Activated T-helper 2 cell treated with anti-CD3 and anti-CD28 coated beads, Interferon-gamma antibody, Interleukin-2, Interleukin-4, amounts not matched to agents 10 μg/mL and 5 μg/mL and 100 μg/mL, durations not matched to agents 14 hours and 24 hours and 36 hours (primary cell): ENCODE measurements at places on chromosomes 2 and 18. TPM values are rescaled to one million over a fixed set of nuclear protein-coding genes. Genes with fewer than 3 reads are reported as not detected.

DNA sequence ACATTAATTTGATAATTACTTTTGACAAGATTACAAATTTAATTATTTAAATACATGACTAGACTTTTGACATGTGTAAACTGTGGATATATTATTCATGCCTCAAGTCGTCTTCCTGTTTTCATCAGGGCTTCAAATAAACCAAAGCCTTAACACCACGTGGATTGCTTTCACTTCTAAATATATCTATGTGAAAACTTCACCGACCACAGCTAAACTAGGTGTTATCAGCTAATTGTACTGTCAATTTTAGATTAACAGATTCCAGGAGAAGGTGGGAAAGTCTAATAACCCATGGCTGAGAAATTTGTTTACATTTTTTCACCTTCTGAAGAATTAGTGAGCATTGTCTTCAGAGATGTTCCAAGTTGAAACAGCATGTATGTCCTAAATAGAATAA lies 494.7 kb upstream of the FAM98A start:
- DNase-seq, result no peak

GRCh38 chr18:58046093-58046793 lies 2.2 kb downstream of the NEDD4L start:
- no peak for DNase-seq

- no peak for DNase-seq
These were observed 32.9 kb downstream of the HS1BP3 start for GRCh38 chr2:20617892-20618467.

DNA sequence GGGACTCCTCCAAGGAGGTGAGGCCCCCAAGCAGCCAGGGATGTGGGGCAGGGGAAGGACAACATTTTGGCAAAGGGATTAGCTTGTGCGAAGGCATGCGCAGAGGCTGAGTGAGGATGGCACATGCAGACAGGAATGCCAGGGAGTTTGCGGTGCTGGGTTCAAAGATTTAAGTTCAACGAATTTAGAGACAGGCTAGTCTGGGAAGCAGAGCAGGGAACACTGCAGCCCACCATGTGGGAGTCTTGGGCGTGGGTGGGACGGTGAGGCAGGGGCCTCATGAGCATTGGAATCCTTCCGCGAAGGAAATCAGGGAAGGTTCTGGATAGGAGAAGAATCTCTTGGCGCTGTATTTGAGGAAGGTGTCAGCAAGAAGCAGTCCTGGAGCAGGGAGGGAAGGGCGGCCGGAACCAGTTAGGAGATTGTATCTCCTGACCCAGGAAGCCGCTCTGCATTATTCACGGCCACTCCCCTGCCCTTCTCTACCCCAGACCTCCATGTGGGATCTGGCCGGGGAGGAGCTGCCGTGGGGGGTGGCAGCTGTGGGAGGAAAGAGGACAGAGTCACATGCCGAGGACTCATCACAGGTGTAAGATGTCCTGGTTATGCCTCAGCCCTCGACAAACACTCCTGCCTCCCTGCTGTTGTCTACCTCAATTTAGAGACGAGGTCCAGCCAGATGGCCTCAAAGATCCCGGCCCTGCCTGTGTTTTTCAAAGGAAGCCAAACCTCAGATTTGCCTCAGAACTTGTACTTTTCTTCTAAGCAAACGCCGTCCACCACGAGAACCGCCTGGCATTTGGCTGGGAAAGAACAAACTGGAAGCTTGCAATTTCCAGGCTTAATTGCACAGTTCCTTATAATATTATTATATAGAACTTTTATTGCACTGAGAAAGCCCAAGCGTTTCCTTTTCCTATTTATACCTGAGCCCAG lies 123.7 kb upstream of the SMAD2 start:
- no peak for DNase-seq

GRCh38 chr2:69608109-69608508 lies 35.4 kb downstream of the AAK1 start:
- no peak for DNase-seq

DNA sequence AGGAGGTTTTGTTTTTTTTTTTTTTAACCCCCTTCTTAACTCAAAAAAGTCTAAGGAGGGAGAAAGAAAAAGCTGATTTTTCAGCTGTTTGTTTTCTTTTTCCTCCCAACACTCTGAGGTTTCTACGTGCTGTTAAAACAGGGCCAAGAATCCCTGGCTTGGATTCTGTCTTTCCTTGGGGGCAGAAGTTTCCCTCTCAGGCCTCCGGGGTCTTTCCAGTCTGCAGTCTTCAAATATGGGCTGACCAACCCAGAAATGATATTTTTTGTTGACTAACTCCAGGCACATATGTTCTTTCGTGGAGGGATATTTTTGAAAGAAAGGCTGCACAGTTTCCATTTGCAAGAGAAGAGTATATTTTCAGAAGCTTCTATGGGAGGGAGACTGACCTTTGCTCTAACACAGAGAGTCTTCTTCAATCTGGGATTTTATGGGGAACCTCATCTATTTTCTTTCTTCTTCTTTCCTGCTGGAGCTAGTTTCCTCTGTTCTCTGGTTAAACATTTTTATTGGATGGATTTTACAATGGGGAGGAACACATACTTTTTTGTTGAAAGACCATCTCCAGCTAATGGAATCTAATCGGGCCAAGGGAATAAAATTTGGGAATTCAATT lies 93.3 kb upstream of the SPRED2 start:
- DNase-seq, result no peak

GRCh38 chr2:197168705-197169104 lies 141.9 kb downstream of the ANKRD44 start:
- peak; percentile 46 for DNase-seq

GRCh38 chr18:8537400-8537799 lies 71.8 kb upstream of the RAB12 start:
- no peak for DNase-seq

DNA sequence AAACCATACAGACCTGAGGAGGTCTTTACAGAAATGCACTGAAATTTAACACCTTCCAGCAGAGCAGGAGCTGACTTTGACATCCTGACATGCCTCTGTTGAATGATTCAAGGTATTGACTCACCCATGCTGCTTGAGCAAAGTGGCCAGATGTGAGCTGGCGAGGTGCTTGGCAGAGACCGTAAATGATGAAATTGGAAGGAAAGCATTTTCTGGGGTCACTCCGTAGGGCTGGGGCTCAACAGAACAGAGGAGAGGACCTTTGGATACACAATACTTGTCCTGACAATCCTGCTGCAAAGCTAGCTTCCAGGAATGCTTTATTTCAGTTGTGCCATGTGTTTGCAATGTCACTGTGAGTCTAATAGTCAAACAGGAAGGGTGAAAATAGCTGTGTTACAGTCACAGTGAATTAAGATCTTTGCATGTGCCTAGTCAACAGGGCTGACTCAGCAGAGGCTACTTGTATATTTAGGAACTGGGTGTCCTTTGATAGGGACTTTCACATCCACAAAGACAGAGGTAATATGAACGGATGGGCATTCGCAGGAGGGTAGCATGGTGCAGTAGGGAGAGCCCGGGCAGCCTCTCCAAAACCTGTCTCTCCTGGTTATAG lies 31.6 kb upstream of the NCK2 start:
- DNase-seq, result no peak

GRCh38 chr2:39666491-39667101 lies 879 bp downstream of the TMEM178A start:
- no peak for DNase-seq

DNA sequence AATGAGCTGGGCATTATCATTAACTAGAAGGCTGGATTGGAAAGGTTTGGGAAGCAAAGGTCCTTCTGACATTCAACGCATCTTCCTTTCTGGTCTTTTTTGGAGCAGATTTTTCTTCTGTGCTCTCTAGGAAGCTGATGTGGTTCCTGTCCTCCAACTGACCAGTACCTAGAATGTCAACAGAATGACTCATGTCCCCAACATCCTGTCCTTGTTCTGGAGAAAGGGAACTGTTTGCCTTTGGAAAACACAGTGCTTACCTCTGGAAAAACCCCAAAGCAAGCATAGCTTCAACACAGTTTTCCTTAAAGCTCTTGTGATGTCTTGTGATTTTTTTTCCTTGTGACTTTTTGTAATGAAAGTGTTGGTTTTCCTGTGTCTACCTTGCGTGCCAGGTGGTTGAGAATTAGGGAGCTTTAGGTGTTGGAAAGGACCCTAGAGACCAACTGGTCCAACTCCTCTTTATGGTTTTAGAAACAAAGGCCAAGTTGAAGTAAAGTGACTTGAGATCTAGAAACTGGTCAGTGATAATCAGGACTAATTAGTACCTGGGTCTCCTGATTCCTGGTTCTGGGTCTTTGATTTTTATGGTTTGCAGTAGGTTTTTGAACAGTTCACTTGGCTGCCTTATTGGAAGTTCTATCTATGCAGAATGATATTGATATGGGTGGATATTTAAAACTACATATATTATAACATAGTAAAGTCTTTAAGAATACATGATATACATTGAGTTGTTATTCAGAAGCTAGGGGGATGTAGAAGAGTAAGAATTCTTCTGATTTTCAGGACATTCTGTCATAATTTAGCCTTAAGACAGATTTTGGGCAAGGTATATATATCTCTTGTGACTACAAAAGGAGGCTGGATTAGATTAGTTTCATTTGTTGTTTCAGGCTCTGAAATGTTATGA lies 70.5 kb downstream of the FMNL2 start:
- no peak for DNase-seq

GRCh38 chr2:18585526-18585925 lies 3.8 kb downstream of the NT5C1B start:
- no peak for DNase-seq

The AKAIN1 gene
- total RNA-seq, result not detected in 2 replicates

The UGT1A4 gene
- total RNA-seq, result not detected in 2 replicates

The KYNU gene
- total RNA-seq, result 0.11 TPM in 1 of 2 replicates, not detected in the other

The OTOS gene
- total RNA-seq, result not detected in 2 replicates

The APCDD1 gene
- total RNA-seq, result not detected in 2 replicates
